ENCODE measurements at places on chromosomes 1 and 21.

GRCh38 chr1:115245227-115245626 lies 92.8 kb downstream of the NGF start:
- DNase-seq = no peak

DNA sequence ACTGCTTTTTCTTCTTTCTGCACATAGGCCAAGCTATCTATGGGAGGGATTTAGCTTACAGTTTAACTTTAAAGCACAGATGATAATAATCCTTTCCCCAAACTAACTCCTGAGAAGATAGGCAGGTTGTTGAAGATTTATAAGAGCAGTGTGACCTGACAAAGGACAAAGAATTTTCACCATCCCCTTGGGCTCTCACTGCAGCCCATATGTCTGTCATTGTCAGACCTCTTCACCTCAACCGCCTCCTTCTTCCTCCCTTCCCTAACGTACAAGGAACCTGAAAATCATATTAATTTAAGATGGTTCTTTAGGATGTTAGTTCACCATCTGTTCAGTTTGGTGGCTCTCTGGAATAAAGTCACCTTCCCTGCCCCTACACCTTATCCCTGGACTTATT lies 5.0 kb downstream of the RNU1-2 start:
- no peak for DNase-seq

GRCh38 chr1:226642421-226642820 lies 93.9 kb downstream of the STUM start:
- no peak for DNase-seq

GRCh38 chr1:226061841-226062557 lies 517 bp upstream of the H3-3A start:
- peak; percentile 94 for DNase-seq

- no peak for DNase-seq
Observed at GRCh38 chr1:48920851-48921250, 144.2 kb upstream of the BEND5 start.

- DNase-seq = no peak
Observed at GRCh38 chr21:36203603-36203889, 46.9 kb downstream of the DOP1B start.

DNA sequence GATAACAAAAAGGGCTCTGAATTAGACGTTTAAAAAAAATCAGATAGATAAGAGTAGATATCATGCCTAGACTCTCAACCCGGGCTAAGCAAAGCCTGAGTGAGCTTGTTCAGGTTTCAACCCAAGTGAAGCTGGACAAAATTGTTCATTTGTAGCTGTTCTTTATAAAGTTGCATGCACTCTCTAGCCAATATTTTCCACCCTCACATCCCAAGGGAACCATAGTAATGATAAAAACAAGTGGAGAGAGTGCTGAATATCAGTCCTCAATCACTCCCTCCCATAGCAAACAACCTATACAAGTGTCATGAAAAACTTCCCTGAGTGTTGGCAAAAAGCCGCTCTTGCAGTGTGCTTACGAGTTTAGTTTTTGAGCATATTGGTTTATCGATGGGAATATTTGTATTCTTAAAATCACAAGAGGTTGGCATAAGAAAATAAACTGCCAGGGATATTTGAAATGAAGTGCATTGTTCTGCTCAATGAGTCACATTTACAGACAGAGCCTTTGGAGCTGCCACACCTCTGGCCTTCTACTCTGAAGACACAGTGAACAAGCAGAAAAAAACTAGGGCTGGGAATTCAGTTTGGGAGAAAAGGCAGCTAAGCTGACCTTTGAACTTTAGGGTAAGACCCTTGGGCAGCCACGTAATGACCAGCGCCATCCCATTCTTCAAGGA lies 2.2 kb upstream of the CLCA2 start:
- no peak for DNase-seq

DNA sequence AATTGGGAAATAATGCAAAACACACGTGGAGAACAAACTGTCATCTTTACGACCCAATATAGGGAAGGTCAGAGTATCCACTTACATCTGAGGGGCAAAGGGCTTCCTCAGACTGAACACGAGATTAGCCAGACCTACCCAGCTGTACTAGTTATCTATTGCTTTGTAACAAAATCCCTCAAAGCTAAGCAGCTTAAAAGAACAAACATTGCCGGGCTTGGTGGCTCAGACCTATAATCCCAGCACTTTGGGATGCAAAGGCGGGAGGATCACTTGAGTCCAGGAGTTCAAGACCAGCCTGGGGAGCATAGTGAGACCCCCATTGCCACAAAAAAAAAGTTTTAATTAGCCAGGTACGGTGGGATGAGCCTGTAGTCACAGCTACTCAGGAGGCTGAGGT lies 262.8 kb downstream of the LTN1 start:
- no peak for DNase-seq

DNA sequence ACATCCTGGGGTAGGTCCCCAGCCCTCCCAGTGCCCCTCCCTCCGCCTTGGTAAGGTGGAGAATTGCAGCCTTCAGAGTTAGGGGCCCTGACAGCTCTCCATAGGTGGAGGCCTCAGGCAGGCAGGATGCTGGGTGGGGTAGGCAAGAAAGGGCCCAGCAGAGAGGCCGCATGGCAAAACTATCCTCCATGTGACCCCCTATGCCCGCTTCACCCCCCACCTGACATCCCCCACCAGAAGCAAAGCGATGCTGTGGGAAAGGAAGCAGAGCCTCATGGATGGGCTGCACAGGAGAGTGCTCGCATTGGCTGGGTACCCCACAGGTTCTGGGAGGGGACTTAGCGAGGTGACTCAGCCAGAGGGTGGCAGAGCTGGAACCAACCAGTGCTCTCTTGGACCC lies 1.6 kb downstream of the S100A9 start:
- no peak for DNase-seq

DNA sequence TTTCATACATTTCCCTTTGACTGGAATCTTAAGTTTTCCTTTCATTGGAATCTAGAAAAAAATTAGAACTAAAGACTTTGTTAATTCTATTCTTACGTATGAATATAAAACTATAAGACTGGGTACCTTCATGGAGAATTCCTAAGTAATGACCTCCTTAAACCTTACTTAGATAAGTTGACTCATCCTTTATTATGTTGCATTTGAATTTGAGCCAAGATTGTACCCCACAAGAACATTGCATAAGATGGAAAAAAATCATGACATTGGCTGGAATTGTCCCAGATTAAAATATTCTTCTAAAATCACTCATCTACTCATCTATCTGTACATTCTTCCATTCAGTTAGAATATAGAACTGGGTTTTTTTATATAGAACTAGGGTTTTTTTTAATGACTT lies 137.4 kb downstream of the C1orf21 start:
- DNase-seq = no peak

DNA sequence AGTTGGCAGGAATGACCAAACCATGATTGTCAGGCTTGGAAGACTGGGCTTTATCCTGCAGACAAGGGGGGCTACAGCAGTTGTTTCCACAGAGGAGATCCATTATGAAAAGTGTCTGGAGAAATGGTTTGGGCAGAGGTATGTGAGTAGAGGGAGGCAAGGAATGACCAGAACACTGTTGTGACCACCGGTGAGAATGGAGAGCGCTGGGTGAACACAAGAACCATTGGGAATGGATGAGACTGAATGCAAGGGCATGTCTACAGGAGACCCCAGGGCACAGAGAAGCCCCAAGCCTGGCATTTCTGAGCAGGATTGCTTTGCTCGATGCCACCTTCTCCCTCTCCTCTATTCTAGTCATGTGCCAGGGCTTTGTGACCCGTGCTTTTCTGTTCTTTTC lies 125.1 kb downstream of the CACNA1E start:
- DNase-seq = no peak

DNA sequence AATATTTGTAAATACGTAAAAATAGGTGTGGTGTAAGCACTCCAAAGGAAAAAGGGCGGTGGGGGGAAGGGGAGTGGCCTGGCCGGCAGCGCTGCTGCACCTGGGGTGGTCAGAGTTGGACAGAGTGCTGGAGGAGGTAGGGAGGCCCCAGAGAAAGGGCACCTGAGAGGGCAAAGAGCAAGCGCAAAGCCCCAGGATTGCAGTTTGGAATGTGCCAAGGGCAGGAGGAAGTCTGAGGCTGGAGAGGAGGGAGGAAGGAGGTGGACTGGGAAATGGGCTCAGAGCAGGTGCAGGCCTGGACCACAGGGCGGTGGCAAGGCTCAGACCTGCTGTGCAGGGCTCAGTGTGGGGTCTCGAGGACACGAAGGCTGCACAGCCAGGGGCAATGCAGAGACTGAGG lies 30.6 kb downstream of the LDLRAP1 start:
- DNase-seq = no peak

GRCh38 chr1:223538981-223539380 lies 126.5 kb downstream of the CAPN8 start:
- no peak for DNase-seq

- DNase-seq = no peak
Observed at GRCh38 chr1:199931666-199932377, 95.7 kb upstream of the NR5A2 start.

DNA sequence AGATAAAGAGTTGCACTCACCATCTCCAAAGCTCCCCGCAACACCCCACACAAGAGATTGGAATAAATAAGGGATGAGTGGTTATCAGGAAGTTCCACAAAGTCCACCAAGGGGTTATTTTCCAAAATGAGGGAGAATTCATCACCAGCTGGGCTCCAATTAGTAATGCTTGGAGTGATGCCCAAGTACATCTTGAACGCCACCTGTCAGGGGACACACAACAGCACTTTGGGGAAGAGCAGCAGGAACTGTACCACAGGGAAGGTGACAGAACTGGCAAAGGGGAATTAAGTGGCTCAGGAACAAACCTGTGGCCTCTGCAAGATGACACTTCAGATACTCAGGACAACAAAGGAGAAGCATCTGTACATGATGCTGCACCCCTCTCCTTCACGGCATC lies 11.5 kb downstream of the TRAPPC3 start:
- DNase-seq = no peak
